SHP77 (cell line): ENCODE measurements at places on chromosomes 6 and 20.

DNA sequence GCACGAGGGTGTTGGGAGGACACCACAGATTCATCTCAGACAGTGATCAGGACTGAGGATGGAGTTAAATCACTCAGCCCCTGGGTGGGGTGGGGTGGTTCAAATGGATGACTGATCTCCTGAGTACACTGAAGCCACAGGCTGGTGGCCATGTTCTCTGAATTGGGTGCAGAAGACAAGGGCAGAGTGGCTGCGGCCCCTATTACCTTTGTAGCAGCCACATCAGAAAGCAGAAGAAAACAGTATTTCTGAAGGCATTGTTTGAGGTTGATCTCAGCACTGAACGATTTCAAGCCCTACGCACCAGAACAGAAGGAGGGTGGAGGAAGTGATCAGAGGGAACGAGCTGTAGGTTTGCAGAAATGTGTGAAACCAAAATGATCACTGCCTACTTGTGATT, 71.6 kb downstream of the SH3BGRL2 start:
- no peak for DNase-seq

DNA sequence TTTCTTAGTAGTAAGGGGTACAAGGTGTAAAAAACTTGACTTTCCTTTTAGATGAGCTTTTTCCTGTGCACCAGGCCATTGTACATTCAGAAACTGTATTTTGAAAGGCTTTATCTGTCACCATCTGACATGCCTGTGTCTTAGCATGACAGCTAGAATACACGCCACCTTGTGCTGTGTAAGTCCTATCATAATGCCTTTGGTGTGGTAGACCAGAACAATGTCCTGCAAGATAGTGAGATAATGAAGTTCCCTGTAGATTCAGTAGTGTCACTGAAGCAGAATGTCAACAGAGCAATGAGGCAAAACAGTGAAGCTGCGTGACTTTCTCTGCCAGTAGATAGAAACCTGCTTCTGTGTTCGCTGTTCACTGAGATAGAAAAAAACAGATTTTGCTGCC, 105.8 kb downstream of the JAG1 start:
- DNase-seq = no peak

DNA sequence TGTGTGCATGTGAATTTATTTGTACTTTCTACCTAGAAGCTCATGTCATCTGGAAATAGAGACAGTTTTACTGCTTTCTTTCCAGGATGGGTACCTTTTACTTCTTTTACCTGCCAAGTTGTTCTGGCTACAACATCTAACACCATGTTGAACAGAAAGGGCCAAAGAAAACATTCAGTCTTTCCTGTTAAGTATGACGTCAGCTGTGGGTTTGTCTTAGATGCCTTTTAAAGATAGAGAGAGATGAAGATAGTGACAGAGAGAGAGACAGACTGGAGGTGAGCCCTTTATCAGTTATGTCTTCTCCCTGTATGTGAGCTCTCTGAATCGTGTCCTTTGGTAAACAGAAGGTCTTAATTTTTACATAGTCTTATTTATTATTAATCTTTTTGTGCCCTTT, 3.4 kb upstream of the DACT2 start:
- no peak for DNase-seq

GRCh38 chr6:166736634-166737033, 109.6 kb upstream of the RPS6KA2 start:
- no peak for DNase-seq

DNA sequence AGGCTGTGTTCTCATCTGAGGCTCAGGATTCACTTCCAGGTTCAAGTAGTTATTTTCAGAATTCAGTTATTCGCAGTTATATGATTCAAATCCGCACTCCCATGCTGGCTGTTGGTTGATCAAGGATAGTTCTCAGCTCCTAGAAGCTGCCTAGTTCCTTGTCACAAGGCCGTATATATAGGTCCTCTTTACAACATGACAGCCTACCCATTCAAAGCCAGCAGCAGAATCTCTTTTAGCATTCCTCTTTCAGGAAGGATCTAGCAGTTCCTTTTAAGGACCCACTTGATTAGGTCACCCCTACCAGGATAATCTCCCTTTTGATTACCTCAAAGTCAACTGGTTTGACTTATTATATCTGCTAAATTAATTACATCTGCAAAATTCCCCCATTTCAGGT, 23.8 kb upstream of the LAMP5 start:
- DNase-seq = no peak

GRCh38 chr6:48032151-48032550, 78.8 kb downstream of the PTCHD4 start:
- DNase-seq = no peak

DNA sequence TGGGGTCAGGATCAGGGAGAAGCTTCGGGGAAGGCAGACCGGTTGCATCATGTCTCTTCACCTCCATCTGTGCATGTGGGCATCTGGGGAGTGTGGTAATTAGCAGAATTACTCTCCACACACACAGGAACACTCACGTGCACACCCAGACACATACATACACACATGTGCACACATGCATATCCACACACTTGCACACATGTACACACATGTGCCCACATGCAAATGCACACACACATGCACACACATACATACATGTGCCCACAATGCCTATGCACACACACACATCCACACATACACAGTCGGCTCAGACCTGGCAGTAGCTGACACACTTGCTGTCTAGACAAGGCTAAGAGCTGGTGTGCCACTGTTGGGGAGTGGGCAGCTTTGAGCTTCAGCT, 212.3 kb upstream of the PMEPA1 start:
- DNase-seq = no peak

- DNase-seq = peak; percentile 29
Measured at GRCh38 chr20:17556837-17557674, 12.8 kb upstream of the DSTN start.

GRCh38 chr6:105897131-105897530, 189.0 kb upstream of the PRDM1 start:
- DNase-seq = no peak
